ENCODE measurements at places on chromosomes 7 and 10.
A peak's percentile ranks its signal among the peaks of the same experiment; 100 is the strongest.

- DNase-seq: no peak
Observed at GRCh38 chr10:75859141-75859540, 427.7 kb downstream of the LRMDA start.

- no peak for DNase-seq
Observed at GRCh38 chr10:46283580-46284285, 3.1 kb upstream of the ANTXRL start.

DNA sequence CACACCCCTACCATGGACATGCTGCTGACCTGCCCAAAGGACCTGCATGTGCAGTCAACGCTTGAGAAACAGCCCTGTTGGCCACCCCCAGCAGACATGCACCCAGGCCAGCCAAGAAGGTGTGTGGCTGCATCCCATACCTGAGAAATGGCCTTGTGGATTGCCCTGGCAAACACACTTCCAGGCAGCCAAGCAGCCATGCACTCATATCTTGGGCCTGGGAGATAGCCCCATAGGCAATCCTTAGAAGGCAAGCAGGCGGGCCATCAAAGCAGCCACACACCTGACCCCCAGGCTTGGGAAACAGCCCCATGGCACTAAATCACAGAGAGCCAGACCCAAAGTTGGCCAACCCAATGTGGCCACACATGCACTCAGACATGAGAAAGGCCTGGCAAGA, 4.9 kb upstream of the AKR1B1 start:
- DNase-seq: no peak

GRCh38 chr10:127872871-127873600, 19.7 kb downstream of the CLRN3 start:
- DNase-seq: peak; percentile 85

DNA sequence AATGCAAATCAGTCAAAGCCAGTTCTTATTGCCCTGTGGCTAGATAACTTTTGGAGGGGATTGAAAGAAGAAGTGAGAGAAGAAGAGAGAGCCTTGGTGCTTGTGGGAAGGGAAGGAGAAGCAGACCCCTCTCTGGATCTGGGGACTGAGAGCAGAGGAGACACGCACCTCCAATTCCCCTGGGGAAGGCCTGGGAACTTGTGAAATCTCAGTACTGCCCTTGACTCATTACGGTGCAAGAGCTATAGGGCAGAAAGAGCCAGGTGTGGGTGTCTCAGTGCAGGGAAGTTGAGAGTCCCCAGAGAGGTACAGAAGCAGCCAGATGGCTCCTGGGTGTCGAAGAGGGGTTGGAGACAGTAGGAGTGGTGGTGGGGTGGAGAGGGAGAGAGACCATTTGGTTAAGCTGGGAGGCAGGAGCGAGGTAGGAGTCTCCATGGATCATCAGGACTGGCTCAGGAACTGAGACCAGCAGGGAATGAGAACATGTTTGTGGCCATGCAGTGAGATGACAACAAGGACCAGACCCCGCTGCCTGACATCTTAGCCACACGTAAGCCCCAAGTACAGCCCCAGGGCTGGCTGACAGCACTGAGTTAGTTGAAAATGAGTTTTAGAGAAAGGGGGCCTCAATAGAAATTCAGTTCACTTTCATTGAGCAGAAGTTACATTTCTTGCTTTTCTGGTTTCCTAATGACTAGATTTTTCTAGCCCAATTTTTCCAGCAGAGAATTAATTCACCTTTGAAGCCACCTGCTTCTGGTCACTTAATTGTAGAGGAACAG, 238.2 kb downstream of the BUB3 start:
- no peak for DNase-seq

DNA sequence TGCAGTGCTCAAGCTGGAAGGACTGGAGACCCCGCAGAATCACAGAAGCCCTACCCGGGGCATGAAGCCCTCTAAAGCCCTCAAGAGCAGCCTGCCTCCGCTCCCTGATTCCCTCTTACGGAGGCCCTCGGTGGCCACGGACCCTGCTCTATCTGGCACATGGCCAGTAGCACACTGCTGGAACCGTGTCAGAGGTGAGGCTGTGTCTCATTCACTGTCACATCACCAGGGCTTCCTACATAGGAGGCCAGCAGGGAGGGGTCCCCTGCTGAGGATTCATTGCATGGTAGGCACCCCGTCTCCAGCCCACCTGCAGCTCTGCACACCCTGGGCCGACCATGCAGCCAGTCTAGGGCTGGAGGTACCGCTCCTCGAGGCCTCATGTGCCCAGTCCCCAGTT, 259.2 kb downstream of the TNS3 start:
- no peak for DNase-seq

Data from colonic mucosa (tissue), 4 donors.